ENCODE measurements at places on chromosomes 5 and 9. TPM values are rescaled to one million over a fixed set of nuclear protein-coding genes. Genes with fewer than 3 reads are reported as not detected.

- no peak for DNase-seq
These were observed 787.4 kb upstream of the RGMB start for GRCh38 chr5:97986069-97986468.

GRCh38 chr5:16570121-16570815, 46.5 kb downstream of the RETREG1 start:
- DNase-seq: no peak

The IFNA2 gene
- not detected for total RNA-seq

The EIF4E1B gene
- total RNA-seq: not detected

DNA sequence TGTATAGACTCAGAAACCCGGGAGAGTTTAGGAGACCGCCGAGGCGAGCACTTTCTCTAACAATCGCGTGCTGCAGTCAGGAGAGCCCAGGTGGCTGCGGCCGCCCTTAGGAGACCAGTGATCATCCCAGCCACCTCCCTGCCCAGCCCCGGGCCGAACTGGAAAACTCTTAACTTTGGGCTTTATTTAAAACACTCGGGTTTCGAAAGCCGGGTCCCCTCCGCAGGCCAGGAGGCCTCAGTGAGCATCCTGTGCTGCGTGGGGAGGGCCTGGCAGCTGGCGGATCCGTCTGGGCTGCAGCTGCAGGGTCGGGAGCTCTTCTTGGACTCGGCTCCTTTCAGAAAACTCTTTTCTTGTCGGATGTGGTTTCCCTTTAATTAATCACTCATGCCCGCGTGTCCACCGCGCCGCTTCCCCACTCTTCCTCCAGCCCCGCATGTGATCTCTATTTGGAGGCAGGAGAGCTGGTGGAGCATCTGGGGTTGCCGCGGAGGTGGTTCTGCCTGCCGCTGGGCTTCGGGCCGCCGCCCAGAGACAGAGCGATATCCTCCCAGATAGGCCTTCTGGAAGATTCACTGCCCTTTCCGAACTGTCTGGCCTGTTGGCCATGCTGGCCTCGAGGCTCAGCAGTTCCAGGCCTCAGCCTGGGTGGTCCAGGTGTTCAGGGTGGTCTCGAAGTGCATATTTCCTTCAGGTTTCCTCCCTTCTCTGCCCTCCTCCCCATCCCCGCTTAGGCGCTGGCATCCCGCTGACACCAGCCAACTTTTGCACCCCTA, 59.5 kb downstream of the TMEM174 start:
- DNase-seq: no peak

DNA sequence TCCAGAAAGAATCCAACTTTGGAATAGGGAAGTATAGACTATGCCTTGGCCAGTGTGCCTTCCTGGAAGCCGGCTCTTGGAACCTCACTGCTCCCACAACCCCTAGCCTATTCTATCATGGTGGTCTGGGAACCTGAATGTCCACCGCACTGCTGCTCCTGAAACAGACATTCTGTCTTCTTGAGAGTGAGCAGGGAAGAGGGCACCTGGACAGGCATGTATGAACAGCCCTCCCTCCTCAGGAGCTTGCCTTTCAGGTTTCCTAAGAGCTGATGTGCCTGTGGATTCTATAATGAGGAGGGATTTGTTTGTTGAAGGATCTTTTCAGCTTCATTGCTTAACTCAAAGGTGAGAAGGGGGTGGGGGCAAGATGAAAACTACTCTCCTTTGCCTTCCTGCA, 55.1 kb upstream of the XPA start:
- no peak for DNase-seq

- peak; percentile 71 for DNase-seq
These were observed at the start of gene DAB2 for GRCh38 chr5:39424736-39425637. Gene DAB2, minus strand, starts transcription at chr5:39424980. Its CDS starts 30,660 bp downstream, at chr5:39394320.

DNA sequence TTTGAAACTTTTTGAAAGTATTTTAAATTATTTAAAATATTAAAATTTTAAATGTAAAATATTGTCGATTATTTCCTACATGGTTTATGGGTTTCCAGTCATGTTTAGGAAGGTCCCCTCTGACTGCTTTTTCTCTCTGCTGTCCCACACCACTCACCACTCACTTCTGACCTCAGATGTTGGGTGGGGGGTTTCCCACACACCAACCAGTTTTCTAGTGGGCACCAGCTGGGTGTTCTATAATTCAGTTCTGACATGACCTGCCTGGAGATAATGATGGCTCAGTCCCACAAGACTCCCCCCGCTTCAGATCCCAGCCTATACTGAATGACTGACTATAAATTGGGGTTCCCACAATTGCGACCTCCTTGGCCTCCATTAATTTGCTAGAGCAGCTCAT, 310.4 kb downstream of the GADD45G start:
- DNase-seq: no peak

The CTNND2 gene
- 39.4 TPM for total RNA-seq

The FRMD3 gene
- 2.3 TPM for total RNA-seq

DNA sequence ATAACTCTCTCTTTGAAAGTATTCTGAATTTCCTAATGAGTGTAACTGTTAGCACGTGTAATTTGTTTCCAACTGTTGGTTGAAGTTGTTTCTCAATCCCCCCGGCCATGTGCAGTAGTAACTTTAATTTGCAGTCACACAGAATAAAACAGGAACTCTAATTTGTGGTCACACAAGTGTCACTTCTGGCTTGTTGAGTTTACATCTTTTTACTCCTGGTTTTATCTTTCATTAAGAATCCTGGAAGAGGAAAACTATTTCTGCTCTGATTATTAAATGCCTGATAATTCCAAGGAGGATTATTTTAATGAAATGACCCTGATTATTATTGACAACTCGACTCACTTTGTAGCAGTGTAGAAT, 1.2 kb downstream of the SCAMP1 start:
- DNase-seq: no peak

DNA sequence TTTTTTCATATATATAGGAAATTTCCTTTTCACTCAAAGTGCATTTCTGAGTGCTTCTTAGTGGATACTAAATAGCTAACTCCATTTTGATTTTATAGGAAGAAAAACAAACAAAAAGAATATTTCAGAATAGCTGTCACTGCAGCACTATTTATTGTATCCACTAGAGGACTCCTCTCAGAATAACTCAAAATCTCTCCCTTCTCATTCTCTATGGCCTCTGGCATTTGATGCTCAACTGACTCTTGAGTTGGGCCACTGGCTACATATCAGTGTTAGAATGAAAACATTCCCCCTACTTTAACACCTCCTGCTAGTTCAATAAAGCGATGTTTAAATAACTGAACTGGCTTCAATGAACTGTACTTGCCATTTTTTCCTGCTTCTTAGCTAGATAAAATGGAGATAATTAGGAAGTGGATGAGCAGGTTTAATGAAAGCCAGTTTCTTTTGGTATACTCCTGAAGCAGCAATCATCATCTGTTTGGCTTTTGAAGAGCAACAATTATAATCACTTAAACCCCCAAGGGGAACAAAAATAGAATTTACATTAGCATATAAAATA, 16.6 kb upstream of the ELAVL2 start:
- no peak for DNase-seq

- DNase-seq: no peak
These were observed 275.4 kb upstream of the IRX4 start for GRCh38 chr5:2158109-2158508.

The COL23A1 gene
- 34.0 TPM for total RNA-seq

The RGS7BP gene
- 0.39 TPM for total RNA-seq

DNA sequence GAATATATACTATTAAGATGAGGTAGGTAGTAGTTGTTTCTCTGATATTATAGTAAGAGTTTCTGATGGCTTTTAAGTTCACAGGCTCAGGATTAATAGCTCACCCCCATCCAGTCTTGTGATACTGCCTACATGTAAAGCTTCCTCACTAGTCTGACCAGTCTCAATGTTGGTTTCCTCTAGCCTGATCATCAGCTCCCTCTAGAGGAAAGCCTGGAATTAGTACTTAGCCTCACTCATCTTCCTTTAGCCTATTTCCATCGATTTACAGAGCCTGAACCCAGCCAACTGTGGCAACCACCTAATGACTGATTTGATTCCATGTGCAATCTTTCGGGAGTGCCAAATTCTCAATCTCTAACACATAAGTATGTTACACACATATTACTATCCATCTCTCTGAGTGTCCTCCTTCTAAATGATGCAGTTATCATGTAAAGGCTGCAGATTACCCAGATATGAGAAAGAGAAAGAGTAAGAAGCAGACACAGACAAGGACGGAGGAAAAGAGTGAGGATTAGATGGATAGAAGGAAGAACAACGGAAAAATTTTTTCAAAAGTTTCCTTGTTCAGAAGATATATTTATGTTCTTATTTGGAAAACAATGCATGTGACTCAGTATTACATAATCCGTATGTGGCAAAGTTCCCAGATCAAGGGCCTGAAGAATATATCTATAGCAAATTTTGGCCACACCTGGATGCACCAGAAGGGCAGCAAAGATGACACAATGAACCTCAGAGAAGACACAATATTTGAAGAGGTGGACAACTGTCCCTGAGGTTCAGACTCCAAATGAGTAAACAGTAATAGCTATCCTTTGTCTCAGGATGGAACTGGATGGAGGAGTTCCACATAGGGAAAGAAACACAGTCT, 333.7 kb downstream of the ELAVL2 start:
- peak; percentile 21 for DNase-seq

DNA sequence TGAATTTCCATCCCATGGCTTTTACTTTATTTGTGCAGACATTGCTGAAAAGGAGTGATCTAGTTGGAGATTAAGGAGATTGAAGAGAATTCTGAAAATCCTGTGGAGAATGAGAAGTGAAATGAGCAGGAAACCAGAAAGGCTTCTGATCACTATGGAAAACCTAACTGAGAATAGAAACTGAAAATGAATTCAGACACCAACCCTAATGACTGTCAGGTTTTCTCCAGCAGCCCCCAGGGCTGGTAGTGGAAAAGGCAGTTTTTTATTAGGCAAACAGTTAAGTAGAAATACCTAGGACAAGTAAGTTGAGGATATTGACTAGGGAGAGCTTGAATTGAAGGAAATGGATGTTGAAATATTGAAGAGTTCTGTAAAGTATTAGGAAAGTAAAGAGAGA, 14.7 kb upstream of the ARRDC3 start:
- no peak for DNase-seq

The CARTPT gene
- not detected for total RNA-seq

The CDH12 gene
- total RNA-seq: not detected

The IL9 gene
- not detected for total RNA-seq

GRCh38 chr5:79562351-79563246, 48.7 kb upstream of the HOMER1 start:
- DNase-seq: no peak

- DNase-seq: no peak
These were observed 178.4 kb downstream of the GOLPH3 start for GRCh38 chr5:31995714-31996113.

GRCh38 chr9:13165956-13166355, 113.5 kb downstream of the MPDZ start:
- no peak for DNase-seq

GRCh38 chr5:137636099-137636498, 99.8 kb downstream of the KLHL3 start:
- DNase-seq: no peak

The SLC34A1 gene
- 0.16 TPM for total RNA-seq

DNA sequence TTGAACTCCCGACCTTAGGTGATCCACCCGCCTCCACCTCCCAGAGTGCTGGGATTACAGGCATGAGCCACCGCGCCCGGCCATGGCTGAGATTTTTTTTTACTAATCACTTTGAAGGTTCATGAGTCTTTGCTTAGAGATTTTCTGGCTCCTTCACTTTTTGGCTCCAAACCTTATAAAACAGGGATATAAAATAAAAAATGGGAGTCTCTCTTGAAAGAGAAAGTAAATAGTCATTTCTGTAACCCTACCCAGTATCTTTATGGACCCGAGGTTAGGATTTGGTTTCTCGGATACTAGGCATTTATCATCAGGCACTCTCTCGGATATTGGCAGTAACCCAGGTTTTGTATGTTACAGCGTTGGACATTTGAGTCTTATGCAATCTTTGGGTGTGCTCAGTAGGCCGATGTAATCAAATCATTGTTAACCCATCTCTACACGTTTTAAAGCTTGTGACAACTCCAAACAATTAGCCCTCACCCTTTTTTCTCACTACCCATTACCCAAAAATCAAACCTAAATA, 25.3 kb downstream of the STXBP1 start:
- no peak for DNase-seq

DNA sequence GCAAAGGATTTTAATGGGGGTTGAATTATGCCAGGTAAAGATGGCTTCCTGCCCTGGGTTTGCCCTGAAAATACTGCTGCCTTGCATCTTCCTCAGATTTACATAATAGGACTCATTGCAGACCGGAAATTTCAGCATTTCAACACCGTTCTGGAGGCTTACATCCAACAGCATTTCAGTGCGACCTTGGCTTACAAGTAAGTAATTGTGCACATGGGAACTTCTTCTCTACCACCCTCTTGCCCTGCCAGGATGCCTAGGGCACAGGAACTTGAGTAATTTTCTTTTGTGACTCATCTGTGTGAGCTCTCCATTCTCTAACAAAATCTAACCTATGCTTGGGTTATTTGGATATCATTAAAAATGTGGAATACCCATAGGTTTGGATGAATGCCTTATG, 80.2 kb downstream of the DOCK2 start:
- DNase-seq: no peak

- no peak for DNase-seq
These were observed 118.7 kb upstream of the CCDC112 start for GRCh38 chr5:115415143-115415491.

DNA sequence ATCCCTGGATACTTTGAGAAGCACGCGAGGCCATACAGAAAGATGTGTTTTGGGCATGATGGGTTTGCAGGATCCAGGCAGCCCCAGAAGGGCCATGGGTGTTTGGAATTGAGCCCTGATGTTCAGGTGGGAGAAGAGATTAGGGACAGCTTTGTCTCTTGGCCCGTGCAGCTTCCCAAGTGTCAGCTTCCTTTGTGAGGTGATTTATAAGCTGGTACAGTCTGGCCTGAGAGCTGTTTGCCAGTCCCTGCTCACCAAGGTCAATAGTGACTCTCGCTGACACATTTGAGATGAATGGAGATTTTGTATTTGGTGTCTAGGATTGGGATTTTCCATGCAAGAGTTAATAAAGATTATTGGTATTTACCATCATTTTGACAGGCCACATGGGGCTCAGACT, 165.9 kb downstream of the ICE1 start:
- no peak for DNase-seq

DNA sequence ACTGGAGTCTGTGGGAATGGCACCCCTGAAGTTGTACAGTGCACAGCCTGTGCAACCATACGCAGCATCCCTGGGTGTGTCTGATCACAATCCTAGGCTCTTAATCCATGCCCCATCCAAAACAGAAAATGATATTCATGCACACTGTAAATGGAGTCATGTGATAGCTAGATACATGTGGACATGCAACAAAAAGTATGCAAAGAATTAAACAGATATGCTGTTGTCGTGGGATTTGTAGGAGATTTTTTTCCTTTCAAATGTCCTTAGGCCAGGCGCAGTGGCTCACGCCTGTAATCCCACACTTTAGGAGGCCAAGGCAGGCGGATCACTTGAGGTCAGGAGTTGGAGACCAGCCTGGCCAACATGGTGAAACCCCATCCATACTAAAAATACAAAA, 36.1 kb downstream of the PRRX2 start:
- no peak for DNase-seq

GRCh38 chr9:37675661-37676060, 24.9 kb downstream of the FRMPD1 start:
- no peak for DNase-seq

All from neural crest cell (in vitro differentiated cells).